ENCODE measurements at places on chromosomes 1 and 21.

DNA sequence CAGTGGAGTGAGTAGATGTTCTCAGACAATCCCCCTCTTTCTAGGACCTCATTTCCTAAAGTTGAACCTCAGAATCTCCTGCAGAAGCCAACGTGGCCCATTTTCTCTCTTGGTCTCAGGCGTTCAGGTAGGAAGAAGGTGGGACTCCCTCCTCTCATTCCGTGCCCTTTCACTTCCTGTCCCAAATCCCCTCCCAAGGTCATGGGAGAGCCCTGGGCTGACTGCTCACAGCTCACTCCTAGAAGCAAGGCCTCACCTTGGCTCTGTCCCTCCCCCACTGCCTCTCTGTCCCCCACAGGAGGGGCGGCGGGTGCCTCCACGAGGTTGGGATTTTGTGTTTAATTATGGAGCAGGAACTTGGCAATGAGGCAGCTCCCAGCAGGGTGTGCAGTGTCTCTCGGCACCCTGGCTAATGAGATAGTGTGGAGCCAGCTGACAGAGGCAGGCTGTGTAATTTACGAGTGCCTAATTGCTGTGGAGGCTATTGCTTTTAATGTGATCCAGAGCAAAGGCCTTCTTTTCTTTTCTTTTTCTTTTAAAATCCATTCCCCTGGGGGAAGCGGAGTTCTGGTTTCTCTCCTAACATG, 9.1 kb upstream of the CDK18 start:
- no peak for DNase-seq

DNA sequence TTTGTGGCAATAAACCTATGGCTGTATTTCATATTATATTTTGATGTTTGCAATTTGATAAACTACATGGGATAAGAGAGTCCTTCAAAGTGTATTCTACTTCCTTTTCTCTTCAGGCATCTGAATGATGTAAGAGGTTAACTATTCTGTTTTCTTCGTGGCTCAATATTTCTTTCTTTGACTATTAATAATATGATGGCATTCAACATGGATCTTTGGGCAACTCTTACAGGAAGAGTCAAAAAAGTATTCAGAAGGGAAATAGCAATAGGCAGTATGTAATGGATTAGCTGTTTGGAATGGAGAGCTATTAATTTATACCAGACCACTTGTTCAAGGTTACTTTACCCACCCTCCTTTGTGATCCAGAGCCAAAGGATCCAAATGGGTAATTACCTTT, 74.4 kb downstream of the HMCN1 start:
- no peak for DNase-seq

DNA sequence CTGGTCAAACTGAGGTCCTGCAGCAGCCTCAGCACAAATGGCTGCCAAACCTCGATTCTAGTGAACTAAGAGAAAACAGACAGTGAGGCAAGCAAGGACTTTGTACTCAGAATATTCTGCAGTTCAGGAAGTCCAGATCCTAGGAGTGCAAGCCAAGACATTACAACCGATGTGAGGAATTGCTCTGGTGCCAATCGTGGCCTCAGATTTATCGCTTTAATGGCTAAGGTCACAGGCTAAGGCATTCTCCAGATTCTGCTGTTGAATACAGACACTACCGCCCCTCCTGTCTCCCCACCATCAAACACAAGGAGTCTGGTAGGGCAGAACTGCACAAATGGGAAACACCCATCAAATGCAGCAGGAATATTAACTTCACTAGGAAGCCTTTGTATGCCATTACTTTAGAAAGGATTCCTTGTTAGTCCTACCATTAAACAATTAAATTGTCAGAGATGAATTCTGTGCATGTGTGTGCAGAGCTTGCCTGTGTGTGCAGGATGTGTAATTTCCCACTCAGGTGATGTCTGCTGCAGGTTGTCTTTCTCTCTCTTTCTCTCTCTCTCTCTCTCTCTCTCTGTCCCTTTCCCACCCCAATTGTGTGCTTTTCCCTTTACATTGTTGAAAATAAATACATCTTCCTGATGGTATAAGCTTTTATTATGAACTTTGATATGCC, 9.2 kb upstream of the SERTAD4 start:
- no peak for DNase-seq

- no peak for DNase-seq
Measured at GRCh38 chr1:17437260-17437579, 2.3 kb downstream of the RCC2 start.

- DNase-seq: no peak
Measured at GRCh38 chr1:8415526-8416278, 97.8 kb downstream of the SLC45A1 start.

DNA sequence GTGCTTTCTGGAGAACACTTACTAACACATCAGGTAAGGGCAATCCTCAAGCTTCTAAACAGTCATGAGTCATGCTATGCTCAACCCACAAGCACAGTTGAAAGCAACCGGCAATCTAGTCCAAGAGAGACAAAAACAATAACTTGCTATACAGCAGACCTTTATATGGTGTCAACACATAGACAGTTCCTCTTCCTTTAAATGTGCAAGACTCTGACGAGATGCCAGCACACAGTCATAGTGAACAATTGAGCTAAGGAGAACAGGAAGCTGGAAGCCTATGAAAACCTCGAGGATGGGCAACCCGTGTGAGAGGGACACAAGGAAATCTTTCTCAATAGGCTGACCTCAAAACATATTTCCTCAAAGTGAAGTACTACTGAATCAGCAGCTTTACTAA, 5.3 kb downstream of the ADIPOR1 start:
- no peak for DNase-seq

- DNase-seq: no peak
Measured at GRCh38 chr21:29185172-29185571, 54.7 kb downstream of the MAP3K7CL start.

- DNase-seq: no peak
Measured at GRCh38 chr1:206709772-206710459, 25.2 kb downstream of the MAPKAPK2 start.

- no peak for DNase-seq
Measured at GRCh38 chr1:4086921-4087320, 186.8 kb upstream of the C1orf174 start.

- DNase-seq: no peak
Measured at GRCh38 chr1:87108814-87109411, 194.5 kb downstream of the HS2ST1 start.

- DNase-seq: no peak
Measured at GRCh38 chr1:163083690-163084089, 14.5 kb downstream of the RGS4 start.

DNA sequence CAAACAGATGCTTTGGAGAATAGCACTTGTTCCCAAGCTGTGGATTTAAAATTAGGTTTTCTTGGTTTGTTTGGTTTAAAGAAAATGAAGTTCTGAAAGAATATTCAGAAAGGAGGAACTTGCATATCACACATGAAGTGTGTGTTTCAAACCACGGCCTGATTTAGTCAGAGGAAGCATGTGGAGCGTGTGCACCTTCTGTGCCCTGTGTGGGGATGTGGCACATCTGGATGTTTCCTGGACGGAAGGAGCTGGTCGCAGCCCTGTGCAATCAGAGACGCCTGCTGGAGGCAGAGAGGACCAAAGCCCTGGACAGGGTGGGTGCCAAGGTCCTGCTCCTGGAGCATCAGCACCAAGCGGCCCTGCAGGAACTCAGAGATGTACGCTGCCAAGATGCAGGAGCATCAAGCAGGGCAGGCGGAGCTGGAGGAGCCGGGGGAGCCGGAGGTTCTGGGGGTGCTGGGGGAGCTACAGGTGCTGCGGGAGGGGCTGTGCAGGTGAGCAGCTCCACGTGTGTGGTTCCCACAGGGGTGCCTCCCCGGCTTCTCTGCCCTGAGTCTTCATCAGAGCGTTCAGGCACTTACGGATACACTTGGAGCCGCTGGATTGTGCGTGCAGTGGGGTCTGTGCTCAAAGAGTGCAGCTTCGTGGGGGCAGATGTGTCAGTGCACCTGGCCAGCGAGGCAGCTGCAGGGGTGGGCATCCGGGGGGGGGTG, 45.7 kb downstream of the PCNT start:
- DNase-seq: no peak

GRCh38 chr1:116306840-116307442, 66.1 kb upstream of the ATP1A1 start:
- no peak for DNase-seq

DNA sequence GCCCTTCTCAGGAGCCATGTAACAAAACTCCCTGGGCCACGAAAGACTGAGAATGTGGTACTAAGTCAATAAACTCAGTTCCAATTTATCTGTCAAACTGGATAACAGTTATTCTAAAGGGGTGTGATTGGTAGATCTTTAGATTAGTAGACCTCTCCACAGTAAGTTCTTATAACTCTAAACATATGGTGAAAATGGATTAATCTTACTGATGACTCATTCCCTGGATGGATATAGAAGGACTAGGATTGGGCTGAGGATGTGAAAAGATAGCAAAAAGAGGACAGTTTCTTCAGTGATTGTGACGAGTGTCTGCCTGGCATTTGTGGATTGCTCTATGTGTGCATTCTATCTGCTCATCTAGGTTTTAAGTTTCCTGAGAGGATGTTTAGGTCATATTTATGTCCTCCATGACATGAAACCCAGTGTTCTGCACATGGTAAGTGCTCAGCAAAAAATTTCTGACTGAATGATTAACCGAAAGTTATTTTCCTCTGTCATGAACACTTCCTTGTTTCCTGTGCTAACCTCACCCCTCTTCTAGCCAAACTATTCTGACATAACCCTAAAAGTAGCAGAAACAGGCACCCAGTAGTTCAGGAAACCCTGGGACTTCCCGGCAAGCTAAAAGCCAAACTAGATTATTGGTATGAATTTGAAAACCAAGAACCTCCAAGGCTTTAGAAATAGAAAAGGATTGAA, 397.5 kb upstream of the PLXNA2 start:
- DNase-seq: no peak

DNA sequence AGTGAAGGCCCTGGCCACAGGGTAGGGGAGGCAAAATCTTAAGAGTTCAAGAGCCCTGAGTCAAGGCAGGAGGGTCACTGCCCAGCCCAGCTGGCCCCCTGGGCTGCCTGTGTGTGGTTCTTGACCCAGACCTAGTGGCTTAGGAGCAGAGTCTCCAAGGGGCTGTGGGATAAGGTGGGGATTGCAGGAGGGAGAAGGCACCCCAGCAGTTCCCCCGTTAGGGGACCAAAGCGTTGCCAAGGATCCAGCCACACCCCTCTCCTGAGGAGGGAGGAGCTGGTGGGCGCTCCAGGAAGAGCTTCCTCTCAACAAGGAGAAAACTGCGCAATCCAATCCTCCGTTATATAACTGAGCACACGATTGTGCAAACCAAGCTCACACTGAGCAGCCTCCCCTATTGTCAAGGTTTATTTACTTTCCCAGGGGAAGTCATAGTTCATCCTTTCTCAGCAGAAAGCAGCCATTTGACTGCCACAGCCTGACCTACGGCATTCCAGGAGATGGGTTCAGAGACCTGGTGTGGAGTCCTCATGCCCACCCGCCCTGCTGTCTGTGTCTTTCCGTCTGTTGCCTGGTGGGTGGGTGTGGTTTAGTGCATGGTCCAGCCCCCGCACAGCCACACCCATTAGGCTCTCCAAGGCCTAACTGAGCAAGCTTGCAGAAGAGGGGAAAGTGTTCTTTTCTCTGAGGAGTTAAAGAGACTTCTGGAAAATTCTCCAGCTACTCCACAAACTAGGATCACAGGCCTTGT, 3.5 kb downstream of the EPHX1 start:
- no peak for DNase-seq

DNA sequence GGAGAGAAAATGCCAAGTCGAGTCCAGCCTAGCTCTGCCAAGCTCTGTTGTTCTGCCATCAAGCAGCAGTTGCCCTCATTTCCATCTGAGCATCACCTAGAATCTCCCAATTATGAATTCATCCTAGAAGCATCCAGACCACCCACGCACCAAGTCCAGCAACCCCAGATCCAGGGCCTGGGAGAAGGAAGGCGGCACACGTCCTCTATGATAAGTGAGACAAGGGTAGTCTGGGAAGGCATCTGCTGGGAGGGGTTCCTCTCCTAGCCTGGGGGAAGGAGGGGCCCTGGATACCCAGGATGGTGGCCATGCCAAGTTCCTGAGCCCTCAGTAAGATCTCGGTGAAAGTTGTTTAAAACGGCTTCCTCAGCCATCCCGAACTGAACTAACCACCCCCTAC, 70.7 kb downstream of the VWA5B1 start:
- DNase-seq: no peak

Measured in stimulated activated CD4-positive, alpha-beta T cell treated with anti-CD3 and anti-CD28 coated beads, Interleukin-1b, Interleukin-23, amount 100 ng/mL, for 4 hours (primary cell).